ENCODE measurements at places on chromosomes 12 and 14.

GRCh38 chr12:69897744-69898143 is 72.7 kb downstream of the MYRFL start:
- no peak for DNase-seq

DNA sequence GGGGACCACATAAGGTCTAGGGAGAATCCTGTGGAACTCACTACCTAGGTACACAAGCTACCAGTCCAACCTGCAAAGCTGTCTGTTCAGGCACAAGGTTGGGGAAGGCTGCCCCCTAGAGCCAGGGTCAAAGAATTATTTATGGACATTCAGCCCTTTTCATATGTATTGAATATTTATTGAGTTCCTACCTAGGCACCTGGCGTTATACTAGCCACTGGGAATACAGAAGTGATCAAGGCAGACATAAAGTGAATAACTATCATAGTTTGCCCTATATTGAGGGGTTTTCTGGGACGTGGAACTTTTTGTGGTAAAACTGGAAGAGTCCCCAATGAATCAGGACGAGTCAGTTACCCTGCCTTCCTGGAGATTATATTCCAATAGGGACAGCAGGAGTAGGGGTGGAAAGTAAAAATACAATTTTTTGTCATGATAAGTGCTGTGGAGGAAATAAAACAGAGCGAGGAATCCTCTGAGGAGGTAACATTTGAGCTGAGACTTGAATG is 5.8 kb upstream of the SLC48A1 start:
- peak; percentile 34 for DNase-seq

DNA sequence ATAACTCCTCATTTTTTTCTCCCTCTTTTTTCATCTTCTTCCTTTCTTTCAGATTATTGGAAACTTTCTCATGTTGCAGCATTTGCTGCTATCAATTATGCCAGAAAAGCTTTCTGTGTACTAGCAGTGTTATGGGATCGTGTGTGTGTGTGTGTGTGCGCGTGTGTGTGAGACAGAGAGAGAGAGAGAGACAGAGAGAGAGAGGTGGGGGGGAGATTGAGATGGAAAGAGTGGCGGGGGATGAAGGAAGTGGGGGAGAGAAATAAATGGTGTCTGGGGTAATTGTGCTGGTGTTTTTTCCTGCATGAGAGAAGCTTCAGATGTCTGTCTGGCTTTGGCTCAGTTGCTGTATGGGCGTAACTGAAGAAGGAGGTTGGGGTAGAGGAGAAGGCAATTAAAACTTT is 268.9 kb downstream of the RAD51B start:
- DNase-seq = no peak

DNA sequence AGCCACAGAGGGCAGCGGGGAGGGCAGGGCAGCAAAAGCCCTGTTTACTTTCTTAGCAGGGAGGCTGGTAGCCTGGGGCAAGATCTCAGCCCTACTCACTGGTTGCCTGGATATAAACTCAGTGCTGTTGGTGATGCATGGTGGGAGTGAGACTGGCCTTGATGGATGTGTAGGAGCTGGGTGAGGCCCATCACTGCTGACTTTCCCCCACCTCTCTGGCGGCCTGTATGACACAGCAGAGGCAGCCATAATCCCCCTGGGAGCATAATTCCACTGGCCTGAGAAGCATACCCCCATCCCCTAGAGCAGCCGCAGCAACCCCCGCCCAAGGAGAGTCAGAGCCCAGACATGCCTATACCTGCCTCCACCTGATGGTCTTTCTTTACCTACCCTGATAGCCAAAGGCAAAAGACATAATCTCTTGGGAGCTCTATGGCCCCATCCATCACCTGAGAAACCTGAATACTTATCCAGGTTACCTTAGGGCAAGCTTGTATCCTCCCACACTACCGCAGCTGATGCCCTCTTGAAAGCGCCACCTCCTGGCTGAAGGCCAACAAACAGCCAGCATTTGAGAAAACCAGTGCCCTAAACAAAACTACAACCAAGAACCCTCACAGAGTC is 59.3 kb downstream of the DNAI7 start:
- no peak for DNase-seq

DNA sequence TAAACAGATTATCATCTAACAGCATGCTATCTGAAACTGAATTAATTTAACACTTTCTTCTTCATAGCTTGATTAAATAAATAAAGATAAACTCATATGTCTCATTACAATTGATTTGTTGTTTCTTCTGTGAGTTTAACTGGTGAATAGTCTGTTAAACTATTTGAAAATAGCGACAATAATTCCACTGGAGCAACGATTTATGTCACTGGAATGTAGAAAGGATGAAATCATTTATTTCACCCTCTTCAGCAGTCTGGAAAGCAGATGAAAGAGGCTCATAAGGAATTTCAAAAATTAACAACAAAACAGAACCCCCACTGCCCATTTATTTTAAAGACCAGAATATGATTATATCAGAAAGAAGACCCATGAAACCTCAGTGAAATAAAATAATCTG is 1165.1 kb upstream of the USP15 start:
- DNase-seq = no peak

DNA sequence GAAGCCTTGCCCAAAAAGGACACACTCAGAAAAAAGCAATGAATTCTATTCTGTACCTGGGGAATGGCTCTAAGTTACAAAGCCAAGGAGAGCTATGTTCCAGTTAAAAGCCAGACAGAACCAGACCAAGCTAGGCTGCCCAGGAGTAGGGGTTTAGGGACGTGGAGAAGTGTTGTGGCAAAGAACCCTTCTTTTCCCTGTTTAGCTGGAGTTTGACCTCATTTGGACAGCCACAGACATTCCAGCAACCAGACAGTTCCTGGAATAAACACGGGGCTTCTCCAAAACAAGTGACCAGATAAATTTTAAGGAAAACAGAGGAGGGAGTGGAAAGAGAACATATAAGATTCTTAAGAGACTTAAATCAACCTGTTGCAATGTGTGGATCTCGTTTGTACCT is 62.3 kb downstream of the GCH1 start:
- DNase-seq = no peak

DNA sequence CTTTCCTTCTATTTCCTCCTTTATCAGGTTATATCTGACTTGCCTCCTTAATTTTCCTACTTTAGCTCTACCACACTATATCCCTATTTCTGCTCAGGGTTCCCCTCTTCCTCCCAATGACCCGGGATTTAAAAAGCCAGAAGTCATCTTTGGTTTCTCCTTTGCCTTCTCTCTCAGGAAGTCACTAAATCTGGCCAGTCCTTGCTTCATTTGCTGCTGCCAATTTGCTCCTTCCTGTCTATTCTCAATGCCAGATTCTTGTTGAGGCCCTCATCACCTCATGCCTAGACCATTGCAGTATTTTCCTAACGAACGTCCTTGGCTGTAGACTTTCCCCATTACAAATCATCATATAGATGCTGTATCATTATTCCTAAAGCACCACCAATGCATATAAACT is 26.5 kb upstream of the NID2 start:
- DNase-seq = no peak

DNA sequence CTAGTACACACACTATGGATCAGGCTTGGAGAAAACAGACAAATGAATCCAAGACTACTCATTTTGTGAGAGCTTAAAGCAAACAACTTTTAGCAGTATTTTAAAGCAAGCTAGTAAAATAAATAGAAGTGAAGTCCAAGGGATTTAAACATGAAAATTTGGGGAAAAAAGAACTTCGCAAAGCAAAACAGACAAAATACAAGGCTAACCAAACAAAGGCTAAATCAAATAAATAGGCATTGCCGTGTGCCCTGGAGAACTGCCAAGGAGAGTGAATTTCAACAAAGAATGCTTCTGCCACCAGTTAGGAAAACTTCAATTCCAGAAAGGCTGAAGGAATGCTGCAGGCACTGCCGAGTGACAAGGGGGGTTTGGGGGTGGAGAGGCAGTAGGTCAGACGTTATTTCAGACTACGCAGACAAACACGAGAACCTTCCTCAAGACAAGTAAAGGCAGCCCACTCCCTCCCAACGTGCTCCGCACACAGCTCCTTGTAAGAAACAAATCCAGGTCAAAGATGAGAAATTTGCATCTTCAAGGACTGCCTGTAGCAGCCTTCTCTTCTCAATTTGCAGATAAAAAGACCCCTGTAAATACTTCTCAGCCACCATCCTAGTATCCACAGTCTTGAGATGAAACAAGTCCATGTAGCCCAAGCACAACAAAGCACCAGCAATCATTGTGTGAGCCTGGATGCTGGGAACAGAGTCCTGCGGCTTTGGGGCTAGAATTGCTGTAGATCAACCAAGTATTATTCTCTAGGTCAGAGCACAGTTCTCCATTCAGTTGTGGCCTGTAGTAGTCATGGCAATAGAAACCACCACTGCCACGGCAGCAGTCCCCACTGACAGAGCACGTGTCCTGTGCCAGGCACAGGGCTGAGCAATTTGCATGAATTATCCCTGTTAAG is 43.3 kb downstream of the EFCAB11 start:
- DNase-seq = no peak

- no peak for DNase-seq
Measured at GRCh38 chr12:51626629-51627028, 35.6 kb downstream of the SCN8A start.

- no peak for DNase-seq
Measured at GRCh38 chr12:106108185-106108835, 30.4 kb downstream of the NUAK1 start.

DNA sequence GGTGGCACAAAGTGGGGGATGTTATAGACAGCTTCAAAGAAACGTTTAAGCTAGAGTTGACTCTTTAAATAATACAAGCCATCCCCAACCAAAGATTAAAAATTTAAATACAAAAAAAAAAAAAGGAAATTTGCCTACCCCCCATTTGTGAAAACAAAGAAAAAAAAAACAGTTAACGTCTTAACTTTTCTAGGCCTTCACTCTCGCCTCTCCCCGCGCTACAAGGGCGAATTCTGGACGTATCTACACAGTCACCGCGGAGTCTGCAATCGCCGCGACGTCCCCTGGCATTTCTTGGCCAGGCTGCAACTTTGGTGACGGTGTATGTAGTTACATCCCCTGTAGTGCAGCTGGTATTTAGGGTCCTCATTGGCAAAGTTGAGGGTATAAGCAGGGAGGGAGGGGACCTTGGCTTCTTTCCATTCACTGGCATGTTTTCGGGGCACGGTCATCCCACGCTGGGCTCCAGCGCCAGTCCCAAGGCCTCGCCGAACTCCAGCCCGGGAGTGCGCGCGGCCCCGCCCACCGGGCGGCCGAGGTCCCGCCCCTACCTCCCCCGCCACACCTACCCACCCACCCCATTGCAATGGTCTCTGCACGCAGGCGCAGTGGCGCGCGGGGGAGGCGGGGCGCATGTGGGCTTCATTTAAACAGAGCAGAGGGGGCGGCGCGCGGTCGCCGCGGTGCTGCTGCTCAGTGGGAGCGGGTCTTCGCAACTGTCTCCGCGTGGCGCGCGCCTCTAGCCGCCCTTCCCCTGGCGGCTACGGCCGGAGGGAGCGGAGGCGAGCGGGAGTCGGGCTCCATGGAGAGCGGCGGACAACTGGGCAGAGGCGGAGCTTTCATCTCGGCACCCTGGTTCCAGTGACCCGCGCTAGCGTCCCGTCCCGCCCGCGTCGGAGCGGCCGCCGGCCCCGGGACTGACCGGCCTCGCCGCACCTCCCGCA is at the start of gene NUDT4:
NUDT4 (plus strand) TSS at position 674 of the 944 bp plus-strand sequence. CDS start 398 bp downstream, outside the sequence.
- peak; percentile 84 for DNase-seq

- peak; percentile 26 for DNase-seq
Measured at GRCh38 chr12:62435303-62436163, 31.1 kb upstream of the MON2 start.

DNA sequence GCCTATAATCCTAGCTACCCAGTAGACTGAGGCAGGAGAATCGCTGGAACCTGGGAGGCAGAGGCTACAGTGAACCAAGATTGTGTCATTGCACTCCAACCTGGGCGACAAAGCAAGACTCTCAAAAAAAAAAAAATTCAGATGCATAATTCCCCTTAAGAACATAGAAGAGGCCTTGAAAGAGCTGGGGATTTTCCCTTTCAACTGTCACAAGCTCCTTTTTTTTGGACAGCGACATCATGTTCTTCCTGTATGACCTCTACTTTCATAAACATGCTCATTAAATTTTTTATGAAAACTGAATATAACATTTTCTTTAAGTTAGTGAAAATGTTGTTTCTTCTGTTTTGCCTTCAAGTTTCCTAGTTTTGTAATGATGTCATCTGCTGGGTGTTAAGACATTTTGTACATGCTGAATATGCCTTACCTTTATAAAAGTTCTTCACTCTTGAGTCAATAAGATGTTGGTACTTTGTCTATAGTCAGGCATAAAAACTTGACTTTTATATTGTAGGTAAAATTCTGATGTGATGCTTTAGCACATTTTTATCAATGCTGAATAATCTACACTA is 76.0 kb downstream of the PTHLH start:
- no peak for DNase-seq

- DNase-seq = no peak
Measured at GRCh38 chr12:11876307-11876706, 194.4 kb upstream of the BCL2L14 start.

DNA sequence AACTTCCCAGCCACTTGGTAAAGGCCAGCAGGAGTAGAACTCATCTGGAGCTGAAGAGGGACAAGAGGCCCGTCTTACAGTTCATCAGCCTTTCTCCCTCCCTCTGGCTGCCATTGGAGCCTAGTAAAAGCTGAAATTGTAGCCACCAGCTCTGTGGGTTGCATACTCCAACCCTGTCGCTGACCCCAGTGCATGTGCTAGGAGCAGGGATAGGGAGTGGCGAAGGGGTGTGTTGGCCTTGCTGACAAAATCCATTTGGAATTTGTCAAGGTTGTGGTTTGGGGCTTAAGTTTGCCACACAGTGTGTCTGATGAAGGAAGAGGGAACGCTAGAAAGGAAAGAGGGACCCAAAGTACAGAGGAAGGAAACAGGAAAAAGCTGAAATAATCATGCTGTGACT is 4.0 kb upstream of the ARF3 start:
- no peak for DNase-seq

- no peak for DNase-seq
Measured at GRCh38 chr12:85836197-85837090, at the start of gene RASSF9. TSS of gene RASSF9 (minus strand) at chr12:85836409. CDS start at chr12:85836201, 208 bp downstream.

DNA sequence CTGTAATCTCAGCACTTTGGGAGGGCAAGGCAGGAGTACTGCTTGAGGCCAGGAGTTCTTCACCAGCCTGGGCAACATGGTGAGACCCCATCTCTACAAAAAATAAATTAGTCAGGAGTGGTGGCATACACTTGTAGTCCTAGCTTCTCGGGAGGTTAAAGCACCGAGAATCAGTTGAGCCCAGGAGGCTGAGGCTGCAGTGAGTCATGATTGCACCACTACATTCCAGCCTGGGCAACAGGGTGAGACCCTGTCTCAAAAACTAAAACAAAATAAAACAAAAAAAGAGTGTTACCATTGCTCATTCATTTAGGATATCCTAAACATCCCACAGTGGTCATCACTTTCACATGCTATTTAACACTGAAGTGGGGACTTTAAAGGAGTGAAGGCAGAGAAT is 7.8 kb downstream of the NEK9 start:
- DNase-seq = no peak

DNA sequence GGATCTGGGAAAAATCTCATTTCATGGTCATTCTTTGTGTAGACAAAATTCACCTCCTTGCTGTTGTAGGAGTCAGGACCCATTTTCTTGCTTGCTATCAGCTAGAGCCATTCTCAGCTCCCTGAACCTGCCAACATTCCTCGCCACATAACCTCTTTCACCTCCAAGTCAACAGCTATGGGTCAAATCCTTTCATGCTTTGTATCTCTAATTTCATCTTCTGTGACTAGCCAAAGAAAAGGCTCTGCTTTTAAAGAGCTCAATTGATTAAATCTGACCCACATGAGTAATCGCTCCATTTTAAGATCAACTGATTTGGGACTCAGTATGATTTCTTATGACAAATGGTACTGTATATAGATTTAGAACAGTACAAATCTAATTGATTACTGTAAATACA is 89.2 kb upstream of the FOXG1 start:
- DNase-seq = no peak

All from NCI-H748 treated with DMSO at 0.1 percent for 48 hours (cell line).